ENCODE measurements at places on chromosomes 4 and X.
A peak's percentile ranks its signal among the peaks of the same experiment; 100 is the strongest.

DNA sequence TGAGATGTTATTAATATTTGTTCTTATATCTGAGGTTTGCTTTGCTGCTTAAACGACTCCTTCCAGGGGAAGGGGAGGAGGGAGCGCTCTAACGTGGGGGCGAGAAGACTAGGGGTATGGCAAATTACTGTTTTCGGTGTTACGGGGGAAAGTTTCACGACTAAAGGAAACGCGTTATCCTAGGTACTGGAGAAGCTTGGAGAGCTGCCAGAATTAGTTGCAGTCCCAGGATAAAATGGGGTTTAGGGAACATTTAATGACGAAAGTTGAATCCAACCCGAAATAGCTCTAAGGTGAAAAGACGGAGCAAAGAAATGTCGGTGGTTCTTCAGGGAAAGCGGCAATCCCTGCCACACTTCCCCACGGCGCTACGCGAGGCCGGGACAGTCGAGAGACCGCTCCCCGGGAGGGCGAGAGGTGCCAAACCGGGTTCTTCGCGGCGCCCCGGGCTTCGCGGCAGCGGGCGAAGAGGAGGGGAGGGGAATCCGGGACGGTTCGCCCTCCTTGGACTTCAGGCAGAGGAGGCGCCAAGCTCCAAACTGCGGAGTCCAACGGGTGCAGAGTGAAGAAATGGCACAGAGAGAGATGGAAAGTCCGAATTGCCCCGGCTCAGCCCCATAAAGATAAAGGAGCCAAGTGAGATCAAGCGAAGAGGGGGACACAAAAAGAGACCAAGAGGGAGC, 724 bp downstream of the THOC2 start:
- peak; percentile 7 for DNase-seq

GRCh38 chr4:7941965-7942496, 2.4 kb upstream of the AFAP1 start:
- no peak for DNase-seq

GRCh38 chr4:61049018-61049417, 151.1 kb upstream of the ADGRL3 start:
- no peak for DNase-seq

GRCh38 chr4:185625503-185625902, 90.2 kb upstream of the PDLIM3 start:
- DNase-seq, result no peak

DNA sequence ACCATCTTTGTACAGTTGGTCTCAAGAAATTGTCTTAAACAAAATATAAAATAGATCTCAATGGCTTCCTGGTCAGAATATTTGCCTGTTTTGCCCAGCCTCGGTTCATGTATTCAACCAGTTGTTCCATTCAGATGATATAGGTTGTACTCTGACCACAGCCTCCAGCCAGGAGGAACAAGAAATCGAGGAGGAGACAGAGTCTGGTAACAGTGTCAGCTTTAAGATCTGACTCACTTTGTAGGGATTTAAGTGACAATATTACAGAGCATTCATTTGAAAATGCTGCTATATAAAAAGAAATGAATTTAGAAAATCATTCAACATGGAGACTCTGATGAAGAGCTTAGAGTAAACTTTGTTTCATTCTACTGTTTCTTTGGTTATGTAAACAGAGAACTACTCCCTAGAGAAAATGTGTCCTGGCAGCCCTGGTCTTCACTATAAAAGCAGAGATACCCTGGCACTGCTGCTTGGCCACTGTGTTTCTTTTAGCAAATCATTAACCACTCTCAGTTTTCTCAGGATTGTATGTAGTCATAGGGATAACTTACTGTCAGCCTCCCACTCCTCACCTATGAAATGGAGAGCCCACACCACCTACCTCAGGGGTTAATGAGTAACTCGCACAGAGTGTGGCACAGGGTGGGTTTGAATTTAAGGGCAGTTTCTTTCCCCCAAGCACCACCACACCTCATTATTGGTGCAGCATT, 53.5 kb downstream of the PAGE2 start:
- DNase-seq, result no peak

- peak; percentile 74 for DNase-seq
Observed at GRCh38 chr4:108885211-108885610, 122.4 kb upstream of the ETNPPL start.

DNA sequence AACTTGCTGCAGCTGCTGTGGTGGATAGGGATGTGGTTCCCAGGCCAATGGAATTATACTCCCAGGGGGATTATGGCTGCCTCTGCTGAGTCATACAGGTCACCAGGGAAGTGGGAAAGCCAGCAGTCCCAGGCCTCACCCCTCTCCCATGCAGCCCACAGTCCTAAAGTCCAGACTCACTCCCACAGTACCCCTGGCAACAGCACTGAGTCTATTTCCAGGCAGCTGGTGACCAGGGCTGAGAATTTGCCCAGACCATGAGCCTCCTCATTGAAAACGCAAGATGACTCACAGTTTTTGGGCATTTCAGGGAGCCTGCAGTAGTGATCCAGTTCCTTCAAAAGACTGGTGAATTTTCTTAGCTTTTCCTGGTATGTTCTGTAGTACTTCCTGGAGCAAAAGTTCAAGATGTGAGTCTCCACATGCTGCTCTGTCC, 137.6 kb downstream of the NPNT start:
- DNase-seq, result peak; percentile 45

GRCh38 chrX:49762175-49762720, 66.5 kb upstream of the PAGE1 start:
- no peak for DNase-seq

DNA sequence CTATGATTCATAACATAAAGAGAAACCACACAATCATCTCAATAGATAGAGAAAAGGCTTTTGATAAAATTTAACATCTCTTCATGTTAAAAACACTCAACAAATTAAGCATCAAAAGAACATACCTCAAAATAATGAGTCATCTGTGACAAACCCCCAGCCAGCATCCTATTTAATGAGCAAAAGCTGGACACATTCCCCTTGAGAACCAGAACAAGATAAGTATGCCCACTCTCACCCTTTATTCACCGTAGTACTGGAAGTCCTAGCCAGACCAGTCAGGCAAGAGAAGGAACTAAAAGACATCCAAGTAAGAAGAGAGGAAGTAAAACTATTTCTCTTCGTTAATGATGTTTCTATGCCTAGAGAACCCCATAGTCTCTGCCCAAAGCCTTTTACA, 507.2 kb downstream of the PABPC4L start:
- peak; percentile 3 for DNase-seq

DNA sequence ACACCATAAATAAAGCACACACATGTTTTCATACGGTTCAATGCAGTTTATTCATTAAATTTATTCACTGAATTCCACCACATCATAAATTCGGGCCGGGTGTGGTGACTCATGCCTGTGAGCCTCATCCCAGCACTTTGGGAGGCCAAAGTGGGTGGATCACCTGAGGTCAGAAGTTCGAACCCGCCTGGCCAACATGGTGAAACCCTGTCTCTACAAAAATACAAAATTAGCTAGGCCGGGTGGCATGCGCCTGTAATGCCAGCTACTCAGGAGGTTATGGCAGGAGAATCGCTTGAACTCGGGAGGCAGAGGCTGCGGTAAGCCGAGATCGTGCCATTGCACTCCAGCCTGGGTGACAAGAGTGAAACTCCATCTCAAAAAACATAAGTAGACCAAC, 131.6 kb downstream of the PDS5A start:
- peak; percentile 47 for DNase-seq

DNA sequence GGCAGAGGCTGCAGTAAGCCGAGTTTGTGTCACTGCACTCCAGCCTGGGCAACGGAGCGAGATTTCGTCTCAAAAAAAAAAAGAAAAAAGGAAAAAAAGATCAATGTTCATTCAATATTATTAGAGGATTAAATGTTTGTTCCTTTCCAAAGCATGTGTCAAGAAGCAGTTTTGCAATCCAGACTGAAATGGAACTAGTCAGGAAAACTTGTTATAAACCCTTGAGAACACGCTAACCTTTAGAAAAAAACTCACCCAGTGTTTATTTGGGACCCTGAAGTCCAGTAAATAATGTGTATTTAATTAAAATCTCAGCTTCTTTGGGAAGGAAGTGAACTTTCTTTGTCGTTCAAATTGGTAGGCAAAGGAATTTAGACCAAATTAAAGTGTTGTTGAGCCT, 16.4 kb upstream of the PRSS12 start:
- DNase-seq, result no peak

- DNase-seq, result no peak
Observed at GRCh38 chr4:138236037-138236436, 6.1 kb downstream of the SLC7A11 start.

DNA sequence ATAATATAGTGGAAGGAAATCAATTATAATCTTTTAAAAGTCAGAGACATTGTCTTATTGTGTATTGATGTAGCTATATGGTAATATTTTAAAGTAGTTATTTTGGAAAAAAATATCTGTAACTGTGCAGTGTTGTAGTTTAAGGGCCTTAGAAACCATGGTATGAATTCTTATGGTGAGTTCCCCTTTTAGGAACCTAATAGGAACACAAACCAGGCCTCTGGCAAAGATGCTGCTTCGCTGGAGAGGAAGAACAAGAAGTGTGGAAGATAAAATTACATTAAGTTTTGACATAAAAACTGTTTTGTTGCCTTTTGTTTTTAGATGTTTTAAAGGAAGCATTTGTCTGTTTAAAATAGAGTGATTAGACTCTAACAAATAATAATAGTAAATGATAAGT, 10.9 kb upstream of the TMPRSS11D start:
- no peak for DNase-seq

- no peak for DNase-seq
Observed at GRCh38 chrX:45761920-45762319, 561.2 kb upstream of the DIPK2B start.

DNA sequence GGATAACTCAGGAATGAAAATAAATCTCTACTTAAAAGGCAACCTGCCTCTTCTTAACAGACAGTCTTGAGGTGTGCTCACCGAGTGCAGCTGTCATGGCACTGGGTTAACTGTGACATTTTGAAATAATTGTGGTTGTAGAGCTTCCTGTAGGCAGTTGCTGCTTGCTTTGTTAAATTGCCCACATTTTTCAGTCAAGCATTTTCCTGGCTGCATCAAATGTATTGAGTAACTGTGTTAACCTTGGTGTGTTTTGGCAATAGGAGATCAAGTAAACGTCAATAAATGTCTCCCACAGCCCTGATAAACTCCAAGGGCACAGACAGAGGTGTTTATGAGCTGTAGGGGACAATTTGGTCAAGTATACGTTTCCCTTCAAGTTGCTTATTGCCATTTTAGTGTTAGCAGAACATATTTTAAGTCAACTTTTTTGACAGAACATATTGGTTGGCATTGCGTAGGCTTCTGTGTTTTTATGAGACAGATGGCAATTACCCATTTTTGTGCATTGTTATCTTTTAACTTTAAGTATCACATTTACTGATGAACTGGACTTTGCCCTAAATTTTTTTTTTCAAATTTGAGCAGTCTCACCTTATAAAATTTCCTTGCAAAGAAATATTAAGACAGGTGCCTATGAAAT, 527.4 kb downstream of the C4orf33 start:
- DNase-seq, result no peak

- no peak for DNase-seq
Observed at GRCh38 chr4:19134685-19135084, 1113.1 kb upstream of the LCORL start.

DNA sequence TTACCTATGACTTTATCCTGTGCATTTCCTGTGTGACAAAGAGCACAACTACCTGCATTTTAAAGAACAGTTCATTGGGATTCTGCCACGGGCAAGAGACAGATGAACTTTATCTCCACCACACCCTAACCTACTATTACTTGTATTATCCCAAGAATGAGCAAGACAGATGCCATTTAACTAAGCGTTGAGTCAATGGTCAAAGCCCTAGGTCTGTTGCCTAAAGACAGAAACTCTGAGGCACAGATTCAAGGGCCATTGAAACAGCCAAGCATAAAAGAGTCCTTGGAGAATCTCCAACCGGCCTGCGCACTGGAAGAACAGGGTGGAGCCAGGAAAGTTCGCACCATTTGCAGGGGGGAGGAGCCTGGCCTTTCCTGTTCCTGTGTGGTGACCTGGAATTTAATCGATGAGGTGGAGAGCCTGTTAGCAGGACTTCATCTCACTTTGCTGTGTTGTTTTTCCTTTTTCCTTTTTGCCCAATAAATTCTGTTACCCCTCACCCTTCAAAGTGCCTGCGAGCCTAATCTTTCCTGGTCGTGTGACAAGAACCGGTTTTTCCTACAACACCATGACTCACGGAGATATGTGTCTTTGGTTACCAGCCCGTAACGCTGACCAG, 146.4 kb upstream of the DIAPH2 start:
- no peak for DNase-seq

- DNase-seq, result no peak
Observed at GRCh38 chrX:155005190-155005589, 17.3 kb downstream of the F8 start.

DNA sequence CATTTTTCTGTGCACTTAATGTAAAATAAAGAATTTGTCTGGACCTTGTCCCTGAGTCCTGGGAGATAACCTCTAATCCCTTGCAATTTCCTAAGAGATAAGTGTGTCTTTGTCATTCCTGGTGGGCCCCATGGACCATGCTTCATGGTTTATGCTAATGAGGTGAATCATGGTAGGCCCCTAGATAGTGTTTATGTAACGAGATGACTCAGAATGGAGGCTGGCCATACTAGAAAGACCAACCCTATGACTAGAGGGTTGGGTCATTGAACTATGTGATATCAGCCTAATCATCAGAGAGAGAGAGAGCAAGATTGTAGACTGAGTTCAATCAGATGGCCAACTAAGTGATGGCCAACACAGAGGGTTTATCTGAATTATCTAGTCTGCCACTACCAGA, 64.2 kb upstream of the NHSL2 start:
- DNase-seq, result peak; percentile 48

- peak; percentile 41 for DNase-seq
Observed at GRCh38 chrX:39903937-39904336, 193.8 kb downstream of the BCOR start.

DNA sequence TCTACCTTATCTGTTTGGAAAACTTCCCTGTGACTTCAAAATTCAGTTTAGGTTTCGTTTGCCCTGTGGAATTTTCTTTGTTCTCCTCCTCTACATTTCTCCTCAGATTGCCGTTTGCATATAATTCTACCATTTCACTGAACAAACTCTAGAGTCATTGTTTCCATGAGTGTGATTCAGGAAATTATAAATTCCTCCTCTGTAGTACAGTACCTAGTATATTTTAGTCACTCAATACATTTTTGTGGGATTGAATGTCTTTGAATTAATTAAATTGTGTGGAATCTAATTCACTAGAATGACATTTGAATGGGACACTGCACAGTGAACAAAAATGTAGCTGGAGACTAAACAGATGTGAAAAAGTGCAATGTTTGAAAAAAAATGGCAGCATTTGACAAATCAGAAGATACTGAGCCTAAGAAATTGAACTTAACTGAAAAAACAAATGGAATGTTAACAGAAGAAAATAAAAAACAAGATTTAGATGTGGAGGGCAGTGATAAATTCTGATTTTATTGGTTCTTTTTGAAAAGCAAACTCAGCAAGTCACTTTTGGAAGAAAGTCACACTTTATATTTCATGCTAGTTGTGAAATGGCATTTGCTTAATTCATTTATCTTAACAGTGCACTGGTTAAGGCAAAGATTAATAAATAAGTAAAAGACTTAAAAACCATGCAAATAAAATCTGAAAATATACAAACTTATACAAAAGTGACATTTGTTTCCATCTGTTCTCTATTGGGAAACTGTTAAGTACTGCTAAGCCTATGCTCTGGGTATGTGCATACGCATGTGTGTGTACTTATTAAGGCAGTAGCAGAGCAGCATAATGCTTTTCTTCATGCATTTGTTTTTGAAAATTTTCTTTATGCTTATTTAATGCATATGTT, 512.3 kb downstream of the FAT4 start:
- DNase-seq, result peak; percentile 44

GRCh38 chrX:44253575-44253942, 89.9 kb downstream of the EFHC2 start:
- DNase-seq, result no peak
